KBM-7 (cell line): ENCODE measurements at places on chromosomes 7 and 10.

DNA sequence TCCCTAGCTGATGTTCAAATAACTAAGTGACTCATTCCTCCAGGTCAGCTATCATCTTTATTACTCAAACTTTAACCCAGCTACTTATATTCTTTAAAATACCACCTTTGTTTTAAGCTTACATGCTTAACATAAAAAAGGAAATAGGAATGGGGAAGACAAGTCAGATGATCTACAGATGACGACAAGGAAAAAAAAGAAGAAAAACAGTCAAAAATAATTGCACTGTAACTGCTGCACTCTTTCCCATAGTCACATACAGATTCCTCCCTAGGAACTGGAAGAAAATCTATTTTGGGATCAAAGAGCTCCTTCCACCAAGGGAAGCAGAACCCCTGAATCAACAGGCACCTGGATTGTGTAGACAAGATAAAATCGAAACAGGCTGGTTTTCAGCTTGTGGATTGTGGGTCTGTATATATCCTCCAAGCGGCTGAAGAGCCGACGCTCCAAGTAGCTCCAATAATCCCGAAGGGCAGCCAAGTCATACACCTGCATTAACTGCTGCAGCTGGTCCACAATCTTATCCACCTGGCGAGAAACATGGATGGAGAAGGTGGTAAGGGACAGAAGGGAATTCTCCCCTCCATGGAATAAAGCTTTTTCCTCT, 2.0 kb downstream of the WDR91 start:
- peak; percentile 28 for DNase-seq

GRCh38 chr10:60170250-60170649, 219.4 kb downstream of the ANK3 start:
- no peak for DNase-seq

DNA sequence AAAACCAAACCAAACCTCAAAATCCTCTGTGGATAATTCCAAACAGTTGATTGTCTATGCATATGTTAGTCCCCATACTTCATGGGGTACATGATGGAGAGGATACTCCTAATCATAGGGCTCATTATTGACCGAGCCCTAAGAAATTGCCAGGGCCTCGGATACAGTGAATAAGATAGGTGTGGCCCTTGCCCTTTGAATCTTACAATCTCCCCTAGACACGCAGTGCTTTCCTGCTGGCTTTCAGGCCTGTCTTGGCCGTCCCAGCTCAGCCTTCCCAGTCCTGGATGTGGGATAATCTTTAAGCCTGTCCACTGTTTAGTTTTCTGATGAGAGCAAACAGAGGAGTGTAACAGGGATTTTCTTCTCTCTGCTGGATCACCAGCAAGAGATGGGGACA, 161.8 kb downstream of the TMEM178B start:
- DNase-seq: no peak

DNA sequence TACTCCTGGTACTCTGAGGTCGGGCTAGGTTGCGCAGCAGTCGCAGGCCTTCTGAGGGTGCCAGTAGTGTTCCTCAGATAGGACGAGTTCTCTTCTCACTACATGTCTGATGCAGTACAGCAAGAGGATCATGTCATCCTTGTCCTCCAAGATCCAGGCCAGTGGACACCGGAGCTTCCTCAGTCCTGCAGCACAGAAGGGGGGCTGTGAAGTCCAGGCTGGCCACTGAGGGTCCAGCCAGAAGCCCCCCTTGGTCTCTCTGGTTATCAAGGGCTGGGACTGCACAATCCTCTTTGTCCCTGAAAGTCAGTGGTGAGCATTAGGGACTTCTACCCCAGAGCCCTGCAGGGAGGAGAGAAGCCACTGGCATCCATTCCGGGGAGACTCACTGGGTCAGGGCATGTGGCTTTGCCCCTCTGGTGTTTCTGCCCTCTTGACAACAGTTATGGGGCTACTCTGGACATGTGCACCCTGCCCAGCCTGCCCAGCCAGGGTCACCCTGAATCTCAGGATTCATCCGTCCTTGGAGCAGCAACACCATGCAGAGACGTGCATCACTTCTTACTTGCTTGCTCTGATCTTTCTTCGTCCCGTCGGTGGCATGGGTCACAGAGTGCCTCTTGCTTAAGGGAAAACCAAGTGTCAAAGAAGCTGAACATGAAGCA, 125.7 kb downstream of the ADCY1 start:
- DNase-seq: no peak

DNA sequence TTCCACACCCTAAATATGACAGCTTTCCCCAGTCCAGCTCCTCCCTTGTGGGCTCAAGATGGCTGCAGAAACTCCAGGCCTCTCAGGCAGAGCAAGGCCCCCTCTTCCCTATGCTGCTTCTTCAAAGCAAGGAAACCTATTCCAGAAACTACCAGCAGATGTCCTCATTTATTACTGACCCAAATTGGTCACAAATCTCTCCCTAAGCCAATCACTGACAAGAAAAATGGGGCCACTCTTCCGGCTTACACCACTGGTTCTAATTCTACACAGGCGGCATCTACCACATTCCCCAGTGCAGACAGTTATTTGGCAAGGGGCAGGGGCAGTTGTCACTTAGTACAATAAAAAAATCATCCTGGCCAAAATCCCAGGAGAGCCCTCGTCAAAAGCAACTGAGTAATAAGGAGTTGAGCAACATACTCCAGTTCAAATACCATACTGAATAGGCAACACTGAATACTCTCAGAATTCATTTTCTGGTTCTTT, 150.4 kb downstream of the SFMBT2 start:
- peak; percentile 94 for DNase-seq

DNA sequence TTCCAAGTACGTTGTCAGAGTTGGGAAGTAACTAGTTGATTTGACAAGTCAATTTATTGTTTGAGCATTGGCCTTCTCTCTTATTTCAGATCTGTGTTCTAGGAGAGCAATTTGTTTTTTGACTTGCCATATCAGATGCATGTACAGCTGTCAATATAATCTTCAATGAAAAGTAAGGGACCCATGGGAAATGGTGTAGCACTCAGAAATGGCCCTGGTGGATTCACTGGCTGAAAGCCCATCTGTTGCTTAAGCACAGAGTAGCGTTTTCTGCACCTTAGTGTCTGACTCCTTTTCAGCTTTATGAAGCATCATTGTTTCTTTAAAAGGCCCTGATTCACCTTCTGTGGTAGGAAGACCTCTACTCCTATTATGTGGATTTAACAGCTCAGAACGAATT, 10.2 kb downstream of the GARS1 start:
- DNase-seq: no peak

DNA sequence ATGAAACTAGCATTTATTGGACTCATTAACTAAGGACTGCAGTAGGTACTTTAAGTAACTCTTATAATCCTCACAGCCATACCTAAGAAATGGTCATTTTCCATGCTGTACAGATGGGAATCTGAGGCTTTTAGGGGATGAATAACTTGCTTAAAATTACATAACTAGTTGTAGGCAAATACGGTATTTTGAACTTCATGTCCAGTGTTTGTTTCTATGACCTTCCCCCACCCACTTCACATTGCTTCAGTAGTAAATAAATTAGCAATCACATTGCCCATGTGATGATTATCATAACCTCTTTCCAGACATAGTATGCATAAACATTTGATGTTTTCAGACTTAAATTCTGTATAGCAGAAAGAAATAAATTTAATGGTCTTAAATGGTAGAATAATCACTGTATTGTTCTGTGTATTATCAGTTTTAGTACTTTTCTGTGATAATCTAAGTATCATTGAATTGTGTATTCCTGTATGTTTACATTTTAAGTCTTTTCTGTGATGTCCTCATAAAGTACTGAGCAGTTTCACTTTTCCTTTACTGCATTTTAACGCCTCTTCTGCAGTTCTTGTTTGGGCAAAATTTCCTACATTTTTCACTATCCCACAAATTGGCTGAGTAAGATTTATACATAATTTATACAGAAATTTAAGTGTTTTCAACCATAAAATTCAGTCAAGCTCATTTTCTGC, 48.3 kb downstream of the ANKIB1 start:
- DNase-seq: no peak

DNA sequence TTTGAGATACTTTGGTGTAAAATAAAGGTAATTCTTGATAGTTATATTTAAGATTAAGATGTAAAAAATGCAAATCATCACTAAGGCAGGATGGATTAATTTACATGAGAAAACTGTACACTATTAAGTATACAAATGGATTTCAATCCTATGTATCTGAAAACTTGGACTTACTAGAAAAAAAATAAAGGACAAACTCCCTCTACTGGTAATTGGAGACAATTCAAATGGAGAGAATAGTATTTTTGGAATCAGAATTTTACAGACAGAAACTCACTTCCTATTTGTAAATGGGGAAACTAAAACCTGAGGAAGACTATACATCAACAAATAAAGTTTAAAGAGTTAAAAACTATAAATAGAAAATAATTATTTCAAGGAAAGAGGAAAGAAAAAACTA, 62.6 kb downstream of the CUL2 start:
- DNase-seq: peak; percentile 70

DNA sequence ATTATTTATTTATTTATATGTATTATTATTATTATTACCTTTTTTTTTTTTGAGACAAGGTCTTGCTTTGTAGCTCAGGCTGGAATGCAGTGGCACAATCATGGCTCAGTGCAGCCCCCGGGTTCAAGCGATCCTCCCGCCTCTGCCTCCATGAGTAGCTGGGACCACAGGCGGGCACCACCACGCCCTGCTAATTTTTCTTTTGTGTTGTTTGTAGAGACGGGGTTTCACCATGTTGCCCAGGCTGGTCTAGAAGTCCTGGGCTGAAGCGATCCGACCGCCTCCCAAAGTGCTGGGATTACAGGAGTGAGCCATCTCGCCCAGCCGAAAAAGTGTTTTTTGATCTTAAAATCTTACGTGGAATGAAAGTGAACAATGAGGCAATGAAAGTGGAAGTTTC, 79.4 kb upstream of the C1GALT1 start:
- no peak for DNase-seq

DNA sequence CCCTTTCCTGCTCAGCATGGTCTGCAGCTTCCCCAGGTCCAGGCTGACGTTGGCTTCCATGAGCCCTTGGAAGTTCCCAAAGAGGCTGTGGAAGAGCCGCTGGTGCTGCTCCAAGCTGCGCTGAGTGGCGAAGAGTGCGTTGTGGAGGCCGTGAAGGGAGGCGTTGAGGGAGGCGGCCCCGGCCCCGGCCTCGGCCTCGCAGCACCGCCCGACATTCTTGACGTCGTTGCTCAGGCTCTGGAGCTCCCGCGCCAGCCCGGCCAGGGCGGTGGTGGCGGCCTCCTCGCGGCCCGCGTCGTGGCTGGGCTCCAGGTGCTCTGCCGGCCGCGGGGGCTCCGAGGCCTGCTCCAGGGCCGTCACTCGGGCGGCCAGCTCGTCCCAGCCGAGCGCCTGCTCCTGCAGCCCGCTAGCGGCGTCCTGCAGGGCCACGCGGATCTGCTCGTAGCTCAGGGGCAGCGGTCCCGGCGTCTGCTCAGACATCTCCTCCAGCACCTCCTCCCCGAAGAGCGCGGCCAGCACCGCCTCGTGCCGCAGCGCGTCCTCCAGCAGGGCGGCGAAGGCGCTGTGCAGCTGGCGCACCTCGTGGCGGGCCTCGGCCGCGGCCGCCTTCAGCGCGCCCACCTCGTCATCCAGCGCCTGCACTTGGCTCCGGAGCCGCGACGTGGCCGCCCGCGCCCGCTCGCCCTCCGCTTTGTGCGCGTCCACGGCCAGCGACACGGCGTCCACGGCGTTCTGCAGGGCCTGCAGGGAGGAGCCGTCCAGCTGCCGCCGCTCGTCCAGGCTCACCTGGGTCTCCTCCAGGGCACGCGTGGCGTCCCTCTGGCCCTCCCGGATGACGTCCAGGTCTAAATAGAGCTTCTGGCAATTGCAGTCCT, 14.7 kb downstream of the MMRN2 start:
- no peak for DNase-seq

- no peak for DNase-seq
Observed at GRCh38 chr7:121237601-121238000, 91.2 kb upstream of the WNT16 start.

DNA sequence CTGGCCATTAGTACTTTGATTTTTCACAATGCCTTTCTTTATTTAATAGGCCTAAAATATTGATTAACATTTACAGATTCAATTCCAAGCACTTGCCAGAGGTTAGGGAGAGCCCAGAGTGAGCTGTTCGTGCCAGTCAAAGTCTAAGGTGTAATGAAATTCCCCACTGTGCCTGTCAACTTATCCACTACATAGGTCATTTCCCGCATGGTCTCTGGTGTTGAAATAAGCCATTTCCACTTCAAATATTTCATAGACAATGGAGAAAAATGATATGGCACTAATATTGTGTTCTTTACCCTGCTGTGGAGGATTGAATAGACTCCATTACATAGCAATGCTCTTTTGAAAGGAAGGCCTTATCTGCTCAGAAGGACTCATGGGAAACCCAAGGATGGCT, 978.1 kb upstream of the CELF2 start:
- no peak for DNase-seq

GRCh38 chr7:135929722-135930141, 47.4 kb downstream of the MTPN start:
- DNase-seq: no peak

DNA sequence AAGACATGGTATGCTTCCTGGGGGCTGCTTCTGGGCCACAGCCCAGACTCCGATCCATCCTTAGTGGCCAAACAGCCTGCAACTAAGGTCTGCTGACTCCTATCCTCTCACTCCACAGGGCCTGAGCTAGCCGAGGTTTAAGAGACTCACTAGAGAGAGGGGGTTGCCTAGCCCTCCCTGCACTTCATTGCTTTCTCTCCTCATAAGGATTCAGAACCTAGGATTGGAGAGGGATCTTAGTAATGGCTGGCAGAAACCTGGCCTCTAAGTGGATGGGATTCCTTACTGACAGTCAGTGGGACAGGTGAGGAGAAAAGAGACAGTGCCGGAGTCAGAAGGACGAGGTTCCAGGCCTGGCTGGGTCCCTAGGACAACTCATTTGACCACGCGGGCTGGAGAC, 8.2 kb upstream of the DDIT4 start:
- no peak for DNase-seq
